ENCODE measurements at places on chromosomes 1 and 21.

DNA sequence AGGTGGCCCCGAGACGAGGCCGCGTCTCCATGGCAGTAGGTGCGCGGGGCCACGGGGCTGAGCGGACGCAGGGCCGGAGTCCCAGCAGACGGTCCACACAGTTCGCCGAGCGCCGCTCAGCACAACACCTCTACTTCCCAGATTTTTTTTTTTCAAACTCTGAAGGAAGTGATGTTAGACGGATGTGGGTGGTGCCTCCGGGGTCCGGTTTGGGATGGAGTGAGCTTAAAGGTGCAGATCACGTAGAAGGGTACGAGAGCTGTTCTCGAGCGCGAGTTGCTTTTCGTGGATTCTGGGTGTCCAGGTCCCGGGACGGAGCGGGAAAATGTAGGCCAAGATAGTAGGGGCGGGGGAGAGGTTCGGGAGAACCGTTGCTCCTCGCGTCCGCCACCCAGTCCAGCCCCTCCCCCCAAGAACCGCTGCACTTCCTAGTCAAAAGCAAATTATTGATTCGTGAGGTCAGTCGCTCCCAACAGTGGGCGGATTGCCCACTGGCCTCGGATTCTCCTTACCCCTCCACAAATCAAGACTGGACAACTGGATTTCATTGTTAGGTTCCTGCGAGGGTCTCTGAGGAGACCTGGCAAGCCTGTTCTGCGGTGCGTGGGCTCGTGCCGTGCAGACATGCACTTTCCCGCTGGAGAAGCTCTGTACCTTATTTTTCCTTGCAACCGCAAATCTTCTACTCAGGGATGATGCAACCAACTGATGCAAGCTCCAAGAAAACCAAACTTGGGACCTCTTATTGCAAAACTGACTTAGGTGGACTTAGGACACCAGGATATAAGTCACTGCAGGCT lies at the start of gene TXNDC12:
Gene TXNDC12, minus strand, starts transcription at position 126 of the 800 bp plus-strand sequence. Its CDS starts 95 bp downstream, at position 31.
- peak; percentile 58 for DNase-seq

DNA sequence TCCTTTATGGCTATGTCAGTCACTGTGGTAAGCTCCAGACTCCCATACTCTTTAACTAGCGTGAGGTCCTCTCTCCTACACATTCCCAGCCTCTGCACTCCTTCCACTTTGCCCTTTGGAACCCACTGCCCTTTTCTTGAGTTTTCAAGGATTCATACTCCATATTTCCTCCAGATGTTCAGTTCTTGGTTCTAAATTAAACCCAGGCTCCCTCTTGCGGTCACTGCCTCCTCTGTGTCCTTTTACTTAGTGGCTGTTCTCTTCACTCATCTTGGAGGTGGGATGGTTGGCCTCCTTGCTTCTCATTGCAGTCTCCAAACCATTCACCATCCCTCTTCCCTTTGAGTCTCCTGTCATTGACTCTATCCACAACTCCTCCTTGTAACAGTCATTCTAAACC lies 208.1 kb downstream of the TGFB2 start:
- DNase-seq, result no peak

GRCh38 chr1:3717715-3718601 lies 34.3 kb upstream of the CCDC27 start:
- no peak for DNase-seq

- no peak for DNase-seq
These were observed 23.4 kb downstream of the RD3 start for GRCh38 chr1:211468595-211468994.

DNA sequence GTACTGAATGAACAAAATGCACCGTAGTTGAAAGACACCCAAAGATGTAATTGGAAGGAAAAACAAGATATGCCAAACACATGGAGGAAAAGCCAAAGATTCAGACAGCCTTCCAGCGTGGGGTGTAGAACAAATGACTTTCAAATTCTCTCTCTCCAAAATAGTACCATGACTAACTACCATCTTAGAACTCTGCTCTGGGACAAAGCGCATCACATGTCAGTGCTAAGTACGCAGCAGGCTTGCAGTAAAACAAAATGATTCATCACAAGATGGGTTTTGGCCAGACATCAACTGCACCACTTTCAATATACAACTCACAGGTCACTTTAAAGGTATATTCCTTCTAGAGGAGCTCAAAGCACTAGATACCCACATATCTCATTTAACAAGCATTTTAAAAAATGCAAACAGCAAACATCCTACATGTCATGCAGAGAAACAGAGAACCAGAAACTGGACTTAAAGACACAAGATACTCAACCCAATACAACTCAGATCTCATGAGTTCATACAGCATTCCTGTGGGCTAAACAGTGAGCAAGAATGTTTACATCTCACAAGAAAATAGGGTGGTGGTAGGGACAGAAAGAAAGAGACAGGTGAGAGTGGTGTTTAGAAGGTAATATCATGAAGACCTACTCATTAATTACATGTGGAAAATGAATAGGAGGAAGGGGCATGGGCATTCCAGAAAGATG lies 75.7 kb downstream of the BCAR3 start:
- no peak for DNase-seq

GRCh38 chr1:15176898-15177665 lies 23.5 kb downstream of the TMEM51 start:
- no peak for DNase-seq

- DNase-seq, result no peak
These were observed 96.8 kb upstream of the RUNX3 start for GRCh38 chr1:25026730-25027450.

- DNase-seq, result no peak
These were observed 12.8 kb downstream of the PDE9A start for GRCh38 chr21:42666023-42666747.

DNA sequence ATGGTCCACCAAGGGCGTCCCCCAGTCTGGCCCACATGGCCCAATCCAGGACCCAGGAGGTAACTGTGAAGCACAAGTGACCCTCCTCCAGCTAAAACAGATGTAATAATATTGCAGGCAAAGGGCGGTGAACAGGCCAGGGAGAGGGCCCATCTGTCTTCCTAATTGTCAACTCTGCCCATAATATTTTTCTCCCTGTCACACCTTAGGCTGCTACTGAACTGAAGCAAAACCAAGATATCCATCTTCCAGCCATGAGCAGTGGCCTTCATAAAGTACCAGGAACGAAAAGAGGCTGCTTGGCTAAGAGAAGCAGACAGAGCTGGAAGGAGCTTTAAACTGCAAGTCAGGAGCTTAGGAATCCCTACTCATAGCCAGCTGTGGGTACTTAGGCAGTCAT lies 3.1 kb downstream of the KANK4 start:
- no peak for DNase-seq

DNA sequence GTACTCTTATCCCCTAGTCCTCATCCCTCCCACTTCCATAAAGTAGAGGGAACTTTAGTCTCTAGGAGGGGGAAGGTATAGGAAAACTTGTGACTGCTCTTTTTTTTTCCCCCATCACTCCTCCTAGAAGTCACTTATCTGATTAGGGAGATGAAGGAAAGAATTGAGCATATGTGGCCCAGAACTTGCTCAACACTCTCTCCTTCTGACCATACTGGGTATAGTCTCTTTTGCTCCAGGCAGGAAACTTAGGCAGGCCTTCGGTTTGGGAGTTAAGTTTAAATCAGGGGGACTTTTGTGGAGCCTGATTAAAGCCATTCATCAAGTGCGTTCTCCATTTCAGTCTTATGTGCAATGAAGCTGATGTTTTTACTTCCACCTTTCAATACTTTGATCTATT lies 5.8 kb downstream of the UBE2U start:
- DNase-seq, result no peak

GRCh38 chr1:26359981-26360806 lies 6.3 kb upstream of the CRYBG2 start:
- peak; percentile 40 for DNase-seq

DNA sequence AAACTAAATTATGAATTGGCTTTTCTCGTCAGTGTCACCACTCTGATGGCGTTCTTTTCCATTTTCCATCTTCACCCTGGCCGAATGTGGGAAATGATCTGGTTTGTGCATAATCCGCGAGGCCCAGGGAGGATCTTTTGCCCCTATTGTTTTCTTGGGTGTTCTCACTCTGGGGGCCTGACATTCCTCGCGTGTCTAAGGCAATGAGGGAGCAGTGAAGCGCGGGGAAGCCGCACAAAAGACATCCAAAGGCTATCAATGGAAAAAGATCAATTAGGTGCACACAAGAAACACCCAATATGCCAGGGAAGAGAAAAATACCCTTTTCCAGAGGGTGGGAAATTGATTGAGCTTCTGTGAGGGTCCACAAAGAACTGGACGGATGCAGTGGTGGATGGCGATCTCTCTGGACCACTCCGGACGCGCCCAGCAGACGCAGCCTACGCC lies 941 bp upstream of the C1orf21 start:
- DNase-seq, result no peak

DNA sequence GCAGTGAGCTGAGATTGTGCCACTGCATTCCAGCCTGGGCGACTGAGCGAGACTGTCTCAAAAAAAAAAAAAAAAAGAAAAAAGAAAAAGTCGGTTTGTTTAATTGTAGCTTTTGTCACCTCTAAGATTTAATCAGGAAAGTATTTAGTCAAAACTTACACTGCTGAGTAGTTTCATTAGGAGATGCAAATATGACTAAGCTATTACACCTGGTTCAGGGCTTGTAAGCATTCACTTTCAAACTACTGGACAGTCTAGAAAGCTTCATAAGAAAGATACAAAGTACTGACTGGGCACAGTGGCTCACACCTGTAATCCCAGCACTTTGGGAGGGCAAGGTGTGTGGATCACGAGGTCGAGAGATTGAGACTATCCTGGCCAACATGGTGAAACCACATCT lies 75.9 kb upstream of the CACYBP start:
- DNase-seq, result no peak

DNA sequence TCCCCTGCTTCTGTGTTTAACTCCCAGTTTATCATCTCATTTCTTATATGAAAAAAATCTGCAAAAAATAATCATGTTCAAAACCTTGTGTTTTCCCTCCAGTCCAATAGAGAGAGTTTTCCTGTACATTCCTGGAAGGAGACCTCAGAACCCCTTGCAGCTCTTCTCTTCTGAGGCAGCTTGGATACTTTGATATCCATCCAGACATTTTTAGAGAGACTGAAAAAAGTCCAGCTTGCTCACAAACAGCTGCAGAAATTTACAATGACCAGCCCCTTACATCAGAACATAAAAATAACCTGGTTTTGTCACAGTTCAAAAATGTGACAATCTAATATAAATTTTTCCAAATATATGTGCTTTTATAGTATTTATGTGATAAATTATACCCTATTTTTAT lies 73.3 kb upstream of the C1orf115 start:
- DNase-seq, result no peak

GRCh38 chr1:26096471-26096870 lies 15.2 kb upstream of the PDIK1L start:
- DNase-seq, result no peak
